ENCODE measurements at places on chromosomes 12 and 14. TPM values are rescaled to one million over a fixed set of nuclear protein-coding genes. Genes with fewer than 3 reads are reported as not detected.

- H3K27me3 ChIP-seq: no peaks in the 10 kb centered on the region
- H3K4me1 ChIP-seq: no peaks in the 10 kb centered on the region
- H3K36me3 ChIP-seq: no peaks in the 10 kb centered on the region
- no peak for DNase-seq
- no peak overlapping the region for H3K4me3 ChIP-seq
These were observed 6.9 kb upstream of the CKAP4 start for GRCh38 chr12:106254724-106255123.

DNA sequence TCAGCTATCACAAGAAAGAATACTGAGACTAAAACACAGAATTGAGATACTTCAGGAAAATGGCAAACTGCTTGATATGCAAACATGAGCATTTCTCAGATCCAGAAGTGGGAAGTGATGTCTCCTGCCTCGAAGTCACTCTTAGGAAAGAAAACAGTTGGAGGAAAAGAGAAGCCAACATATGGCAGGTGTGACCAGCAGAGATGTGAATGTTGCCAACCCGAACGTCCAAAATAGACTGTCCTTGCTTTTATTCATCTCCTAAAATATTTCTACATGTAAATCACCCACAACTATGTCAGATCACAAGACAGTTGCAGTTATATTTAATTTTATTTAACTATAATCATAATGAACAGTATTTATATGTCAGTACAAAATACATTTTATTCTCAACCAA, 687.6 kb downstream of the GALC start:
- no peaks in the 10 kb centered on the region for H3K27me3 ChIP-seq
- no peaks in the 10 kb centered on the region for H3K36me3 ChIP-seq
- no peak overlapping the region for H3K4me3 ChIP-seq
- DNase-seq: no peak
- H3K27ac ChIP-seq: no peak overlapping the region
- H3K4me1 ChIP-seq: no peaks in the 10 kb centered on the region

The BCL2L2 gene
- total RNA-seq: 49.2 TPM

GRCh38 chr12:44184499-44185206, 348.8 kb downstream of the TMEM117 start:
- H3K27me3 ChIP-seq: no peaks in the 10 kb centered on the region
- no peaks in the 10 kb centered on the region for H3K36me3 ChIP-seq
- H3K27ac ChIP-seq: no peak overlapping the region

DNA sequence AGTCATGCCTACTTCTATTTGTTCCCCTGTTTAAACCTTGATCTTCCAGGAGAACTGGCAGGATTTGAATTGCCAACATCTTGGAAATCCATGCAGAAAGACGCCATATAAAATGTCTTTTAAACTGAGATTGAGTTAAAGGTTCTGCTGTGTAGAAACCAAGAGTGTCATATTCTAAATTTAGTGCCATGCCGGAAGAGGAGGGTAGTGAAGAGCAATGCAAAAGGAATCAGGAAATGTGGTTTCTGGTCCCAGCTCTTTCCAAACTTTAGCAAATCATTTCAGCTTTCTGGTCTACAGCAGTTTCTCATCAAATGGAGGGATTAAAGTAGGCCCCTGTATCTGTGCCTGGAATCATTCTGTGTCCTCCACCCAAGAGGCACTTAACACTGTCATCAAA, 85.7 kb downstream of the BTG1 start:
- H3K27ac ChIP-seq: peak overlapping the region; percentile 74
- no peaks in the 10 kb centered on the region for H3K36me3 ChIP-seq
- H3K27me3 ChIP-seq: no peaks in the 10 kb centered on the region
- DNase-seq: no peak
- H3K4me1 ChIP-seq: peaks cover 12% of the 10 kb centered on the region

DNA sequence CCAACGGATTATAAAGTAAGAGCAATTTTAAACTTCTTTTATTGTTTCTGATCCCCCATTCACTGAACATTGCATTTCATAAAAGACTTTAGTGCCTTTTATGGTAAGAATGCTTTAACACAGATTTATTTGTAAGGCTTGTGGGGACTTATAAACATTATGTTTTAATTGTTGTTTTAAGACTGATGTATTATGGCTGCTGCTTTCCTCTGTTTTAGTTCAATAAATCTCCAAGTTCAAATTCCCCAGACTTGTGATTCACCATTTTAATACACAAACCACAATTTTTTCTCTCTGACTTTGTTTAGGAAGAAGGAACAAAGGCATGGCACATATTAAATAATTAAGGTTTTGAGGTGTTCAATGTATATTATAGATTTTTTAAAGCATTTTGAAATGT, 753.3 kb downstream of the SLC6A15 start:
- H3K27me3 ChIP-seq: no peaks in the 10 kb centered on the region
- H3K36me3 ChIP-seq: no peaks in the 10 kb centered on the region
- no peaks in the 10 kb centered on the region for H3K4me1 ChIP-seq
- no peak for DNase-seq
- H3K4me3 ChIP-seq: no peak overlapping the region

- peaks cover 3% of the 10 kb centered on the region for H3K4me1 ChIP-seq
- H3K27ac ChIP-seq: peak overlapping the region; percentile 3
- no peak for DNase-seq
These were observed 6.2 kb downstream of the CRADD start for GRCh38 chr12:93683410-93683809.

The ASCL1 gene
- not detected for total RNA-seq

DNA sequence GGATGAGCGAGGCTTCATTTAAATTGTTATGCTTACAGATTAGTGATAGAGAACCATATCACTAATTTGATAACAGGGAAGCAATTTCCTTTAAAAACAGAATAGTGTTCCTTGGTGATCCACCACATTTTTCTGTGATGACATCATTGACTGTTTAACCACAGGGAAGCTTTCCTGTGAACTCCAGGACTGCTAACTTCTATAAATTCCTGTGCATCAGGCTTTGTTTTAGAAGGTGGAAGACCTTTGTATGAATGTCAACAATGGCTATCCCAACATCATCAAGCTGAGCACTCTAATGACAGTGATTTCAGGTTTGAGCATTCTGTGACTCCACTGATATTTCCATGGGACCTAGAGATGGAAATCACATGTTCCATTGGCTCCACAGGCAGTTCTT, 177.1 kb downstream of the RMST start:
- H3K27ac ChIP-seq: no peak overlapping the region
- H3K4me3 ChIP-seq: no peak overlapping the region
- H3K4me1 ChIP-seq: no peaks in the 10 kb centered on the region
- H3K36me3 ChIP-seq: no peaks in the 10 kb centered on the region
- no peak for DNase-seq
- H3K27me3 ChIP-seq: no peaks in the 10 kb centered on the region

DNA sequence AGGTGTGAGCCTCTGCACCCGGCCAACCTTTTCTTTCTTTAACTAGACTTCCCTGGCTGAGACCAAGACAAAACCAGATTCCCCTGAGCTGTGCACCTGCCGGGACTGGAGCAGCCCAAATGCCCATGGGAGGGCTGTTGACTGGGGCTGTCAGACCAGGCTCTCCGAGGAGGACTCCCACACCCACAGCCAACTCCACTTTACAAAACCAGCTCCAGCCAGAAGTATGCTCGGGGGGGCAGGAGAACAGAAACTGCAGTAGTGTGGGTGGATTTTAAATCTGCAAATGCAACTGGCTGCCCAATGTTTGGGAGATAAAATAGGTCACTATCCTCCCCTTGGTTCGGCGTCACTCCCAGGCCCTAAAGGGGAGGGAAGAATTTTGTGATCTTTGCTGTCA, 78.5 kb downstream of the VCPKMT start:
- no peaks in the 10 kb centered on the region for H3K36me3 ChIP-seq
- H3K4me1 ChIP-seq: no peaks in the 10 kb centered on the region
- no peak overlapping the region for H3K27ac ChIP-seq
- H3K4me3 ChIP-seq: no peak overlapping the region
- no peak for DNase-seq

The TCTN2 gene
- 2.7 TPM for total RNA-seq

- no peaks in the 10 kb centered on the region for H3K27me3 ChIP-seq
- H3K4me3 ChIP-seq: no peak overlapping the region
- DNase-seq: no peak
- no peaks in the 10 kb centered on the region for H3K4me1 ChIP-seq
These were observed 15.3 kb upstream of the NTF3 start for GRCh38 chr12:5416571-5416970.

- H3K27ac ChIP-seq: no peak overlapping the region
- H3K36me3 ChIP-seq: no peaks in the 10 kb centered on the region
- H3K27me3 ChIP-seq: no peaks in the 10 kb centered on the region
- peaks cover 9% of the 10 kb centered on the region for H3K4me1 ChIP-seq
These were observed 266.9 kb upstream of the PELI2 start for GRCh38 chr14:55851301-55851700.

- no peaks in the 10 kb centered on the region for H3K27me3 ChIP-seq
- no peaks in the 10 kb centered on the region for H3K36me3 ChIP-seq
- DNase-seq: peak; percentile 35
- no peaks in the 10 kb centered on the region for H3K4me1 ChIP-seq
- H3K27ac ChIP-seq: no peak overlapping the region
These were observed 288.6 kb downstream of the DPF3 start for GRCh38 chr14:72605096-72605920.

The SLC25A21 gene
- total RNA-seq: not detected
